ENCODE measurements at places on chromosomes 6 and 20.

GRCh38 chr6:40695114-40695513, 108.0 kb upstream of the LRFN2 start:
- no peak for DNase-seq

- DNase-seq = peak; percentile 12
Measured at GRCh38 chr20:41044409-41045062, 15.9 kb downstream of the TOP1 start.

- DNase-seq = no peak
Measured at GRCh38 chr6:163708466-163708865, 293.9 kb downstream of the QKI start.

DNA sequence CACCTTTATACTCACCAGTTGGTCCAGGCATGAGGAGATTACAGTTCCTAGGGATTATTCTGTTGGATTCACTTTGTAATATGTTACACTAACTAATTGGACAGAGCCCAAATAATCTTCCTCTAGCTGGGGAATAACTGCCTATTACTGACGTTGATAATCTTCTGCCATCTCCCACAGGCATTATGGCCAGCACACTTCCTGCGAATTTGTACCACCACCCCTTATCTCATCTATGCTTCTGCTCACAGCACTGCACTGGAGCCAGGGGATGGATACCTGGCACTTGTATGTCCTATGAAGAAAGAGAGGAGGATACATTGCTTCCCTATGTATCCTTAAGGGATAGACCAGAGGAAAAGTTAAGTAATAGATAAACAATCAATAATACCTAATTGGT, 494.8 kb upstream of the MAN1A1 start:
- DNase-seq = no peak

- DNase-seq = no peak
Measured at GRCh38 chr20:38859070-38859690, 53.7 kb downstream of the PPP1R16B start.

DNA sequence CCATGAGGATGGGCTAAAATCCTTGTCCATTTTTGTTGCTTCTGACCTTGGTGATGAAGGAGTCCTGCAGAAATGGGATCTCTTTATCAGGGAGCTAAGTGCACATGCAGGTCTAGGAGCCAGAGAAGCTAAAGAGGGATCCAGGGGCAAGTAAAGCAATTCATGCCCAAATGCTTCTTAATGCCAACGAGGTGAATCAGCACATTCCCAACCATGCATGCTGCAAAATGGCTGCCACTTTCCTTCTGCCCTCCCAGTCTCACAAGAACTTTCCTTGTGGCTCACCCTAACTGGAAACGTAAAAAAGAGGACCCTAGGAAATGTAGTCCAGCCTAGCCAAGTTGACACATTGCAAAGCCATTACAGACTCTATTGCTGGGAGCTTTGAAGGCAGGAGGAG, 298.4 kb downstream of the MAFB start:
- no peak for DNase-seq

DNA sequence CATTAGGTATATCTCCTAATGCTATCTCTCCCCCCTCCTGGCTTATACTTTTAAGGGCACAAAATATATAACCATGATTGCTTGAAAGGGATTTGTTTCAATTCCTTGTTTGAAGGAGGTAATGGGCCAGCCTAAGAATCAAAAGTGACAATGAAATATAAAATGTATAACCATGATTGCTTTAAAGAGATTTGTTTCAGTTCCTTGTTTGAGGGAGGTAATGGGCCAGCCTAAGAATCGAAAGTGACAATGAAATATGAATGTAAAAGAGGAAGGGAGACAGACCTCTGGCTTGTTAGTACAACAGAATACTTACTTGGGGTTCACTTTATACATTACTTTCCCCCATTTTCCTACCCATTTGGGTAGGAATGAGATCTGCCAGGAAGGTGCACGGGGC, 55.5 kb downstream of the FOXC1 start:
- DNase-seq = no peak

DNA sequence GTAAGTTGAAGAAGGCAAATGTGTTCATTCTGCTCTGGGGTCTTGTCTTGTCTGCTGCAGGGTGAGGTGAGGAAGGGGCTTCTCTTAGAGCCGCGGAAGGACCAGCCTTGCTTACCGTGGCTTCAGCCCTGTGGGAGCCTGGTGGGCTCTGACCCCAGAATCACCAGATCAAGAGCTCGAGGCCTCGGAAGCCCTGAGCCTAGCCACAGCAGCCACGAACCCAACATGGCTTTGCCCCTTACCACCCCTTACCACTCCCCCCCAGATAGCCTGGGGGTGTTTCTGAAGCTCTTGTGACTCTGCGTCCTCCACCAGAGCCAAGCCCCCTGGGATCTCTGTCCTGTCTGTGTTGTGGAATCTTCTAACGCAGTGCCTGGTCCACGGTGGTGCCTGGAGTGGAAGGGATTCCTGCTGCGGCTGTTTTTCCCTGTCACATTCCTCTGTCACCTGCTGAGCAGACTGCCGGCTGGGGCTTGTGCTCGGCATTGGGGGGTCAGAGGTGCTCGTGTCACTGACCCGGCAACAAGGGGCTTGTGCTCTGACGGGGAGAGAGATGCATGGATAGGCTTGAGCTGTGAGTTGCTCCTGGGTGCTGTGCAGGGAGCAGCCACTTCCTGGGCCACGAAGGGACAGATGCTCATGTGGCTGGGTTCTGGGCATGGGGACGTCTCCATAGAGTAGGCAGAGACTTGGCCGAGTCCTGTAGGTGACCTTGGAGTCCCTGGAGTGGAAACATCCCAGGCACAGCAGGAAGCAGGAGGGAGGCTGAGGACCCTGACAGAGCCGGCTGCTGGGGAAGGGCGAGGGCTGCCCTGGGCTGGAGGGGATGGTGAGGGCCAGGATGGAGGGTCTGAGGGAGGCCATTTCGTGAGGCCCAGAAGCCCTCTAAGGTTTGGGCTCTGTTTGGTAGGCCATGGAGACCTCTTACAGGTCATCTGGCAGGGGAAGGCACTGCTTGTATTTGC, 316.0 kb downstream of the QKI start:
- DNase-seq = peak; percentile 33

- no peak for DNase-seq
Measured at GRCh38 chr6:11364971-11365397, 132.5 kb upstream of the NEDD9 start.

GRCh38 chr6:51360287-51360686, 541.6 kb downstream of the TFAP2B start:
- no peak for DNase-seq

- DNase-seq = no peak
Measured at GRCh38 chr20:41119614-41120561, 17.5 kb upstream of the PLCG1 start.

DNA sequence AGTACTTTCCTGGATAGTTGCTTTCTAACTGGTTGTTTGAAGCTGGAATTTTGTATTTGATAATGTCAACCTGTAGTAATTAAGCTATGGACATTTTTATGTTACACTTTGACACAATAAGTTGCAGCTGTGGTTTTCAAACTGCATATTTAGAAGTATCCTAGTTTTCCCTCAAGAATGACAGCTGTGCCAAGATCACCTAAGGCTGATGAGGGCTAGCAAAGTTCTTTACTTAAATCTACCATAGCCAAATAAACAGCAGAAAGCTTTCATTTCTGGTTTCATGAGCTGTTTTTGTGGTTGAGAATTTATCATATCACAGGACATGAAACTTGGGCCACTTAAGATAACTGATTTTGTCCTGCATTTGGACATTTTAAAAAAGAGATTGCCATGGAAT, 30.6 kb downstream of the FAM229B start:
- no peak for DNase-seq

- no peak for DNase-seq
Measured at GRCh38 chr20:53631909-53632662, 38.4 kb upstream of the ZNF217 start.

- DNase-seq = peak; percentile 58
Measured at GRCh38 chr20:330233-331149, 5.1 kb downstream of the SOX12 start.

- DNase-seq = no peak
Measured at GRCh38 chr6:125481056-125481455, 179.3 kb upstream of the HDDC2 start.

DNA sequence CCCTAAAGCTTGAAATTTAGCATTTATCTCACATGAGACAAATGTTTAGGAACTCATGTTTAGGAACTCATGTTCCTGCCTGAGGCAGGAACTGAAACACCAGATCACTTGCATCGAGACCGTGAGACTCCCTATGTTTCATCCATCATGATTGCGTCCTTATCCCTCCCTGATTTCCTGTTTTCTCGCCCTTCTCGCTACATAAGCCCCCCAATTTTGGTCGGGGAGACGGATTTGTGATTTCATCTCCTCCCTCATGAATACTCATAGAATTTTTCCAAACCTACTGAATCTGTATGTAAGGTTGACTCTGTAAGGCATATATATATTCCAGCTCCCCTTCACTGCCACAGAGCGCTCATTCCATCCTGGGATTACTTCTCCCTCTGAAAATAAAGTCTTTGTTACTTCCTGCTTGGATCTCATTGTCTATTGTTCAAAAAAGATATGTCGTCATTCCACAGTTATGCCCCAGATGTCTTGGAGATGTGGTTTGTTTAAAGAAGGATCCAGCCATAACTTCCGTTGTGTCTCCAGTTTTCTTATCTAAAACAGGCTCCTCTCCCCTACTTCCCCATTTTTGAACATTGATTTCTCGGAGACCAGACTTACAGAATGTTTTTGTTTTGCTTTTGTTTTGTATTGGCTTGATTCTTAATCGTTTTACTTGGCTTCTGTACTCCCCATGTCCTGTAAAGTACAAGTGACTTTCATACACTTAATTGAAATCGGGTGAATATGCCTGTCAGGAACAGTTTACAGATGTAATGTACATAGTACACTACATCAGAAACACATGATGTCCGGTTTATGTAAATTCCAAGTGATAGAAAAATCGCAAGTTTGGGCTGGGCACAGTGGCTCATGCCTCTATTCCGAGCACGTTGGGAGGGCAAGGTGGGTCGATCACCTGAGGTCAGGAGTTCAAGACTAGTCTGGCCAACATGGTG, 118.7 kb downstream of the HFE start:
- DNase-seq = no peak

DNA sequence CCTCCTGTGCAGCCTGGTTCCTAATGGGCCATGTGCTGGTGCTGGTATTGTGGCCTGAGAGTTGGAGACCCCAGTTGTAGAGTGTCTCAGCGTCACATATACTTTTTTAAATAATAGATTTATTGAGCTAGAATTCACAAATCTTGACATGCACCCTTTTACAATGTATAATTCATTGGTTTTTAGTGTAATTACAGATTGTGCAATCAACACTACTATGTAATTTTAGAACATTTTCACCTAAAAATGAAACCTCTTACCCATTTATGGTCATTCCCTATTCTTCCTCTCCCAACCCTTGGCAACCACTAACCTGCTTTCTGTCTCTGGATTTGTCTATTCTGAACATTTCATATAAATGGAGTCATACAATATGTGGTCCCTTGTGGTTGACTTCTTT, 10.6 kb downstream of the PRIM2 start:
- no peak for DNase-seq

GRCh38 chr20:5719861-5720403, 30.3 kb upstream of the SHLD1 start:
- DNase-seq = no peak

DNA sequence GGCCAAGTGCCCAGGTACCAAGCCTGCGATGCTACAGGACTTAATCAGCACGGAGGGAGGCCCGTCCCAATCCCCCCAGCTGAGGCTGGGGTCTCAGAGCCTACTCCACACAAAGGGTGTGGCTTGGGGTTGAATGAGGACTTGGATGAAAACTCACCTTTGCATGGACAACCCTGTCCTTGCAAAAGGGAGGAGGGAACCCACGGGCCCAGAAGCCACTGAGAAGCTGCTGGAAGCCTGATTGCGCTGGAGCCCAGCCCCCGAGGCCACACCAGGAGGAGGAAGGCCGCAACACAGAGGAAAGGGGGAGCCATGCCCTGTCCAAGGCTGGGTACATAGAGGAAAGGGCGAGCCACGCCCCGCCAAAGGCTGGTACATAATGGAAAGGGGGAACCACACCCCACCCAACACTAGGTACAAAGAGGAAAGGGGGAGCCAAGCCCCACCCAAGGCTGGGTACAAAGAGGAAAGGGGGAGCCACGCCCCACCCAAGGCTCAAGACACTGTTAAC, 158.8 kb downstream of the DLL1 start:
- DNase-seq = no peak

DNA sequence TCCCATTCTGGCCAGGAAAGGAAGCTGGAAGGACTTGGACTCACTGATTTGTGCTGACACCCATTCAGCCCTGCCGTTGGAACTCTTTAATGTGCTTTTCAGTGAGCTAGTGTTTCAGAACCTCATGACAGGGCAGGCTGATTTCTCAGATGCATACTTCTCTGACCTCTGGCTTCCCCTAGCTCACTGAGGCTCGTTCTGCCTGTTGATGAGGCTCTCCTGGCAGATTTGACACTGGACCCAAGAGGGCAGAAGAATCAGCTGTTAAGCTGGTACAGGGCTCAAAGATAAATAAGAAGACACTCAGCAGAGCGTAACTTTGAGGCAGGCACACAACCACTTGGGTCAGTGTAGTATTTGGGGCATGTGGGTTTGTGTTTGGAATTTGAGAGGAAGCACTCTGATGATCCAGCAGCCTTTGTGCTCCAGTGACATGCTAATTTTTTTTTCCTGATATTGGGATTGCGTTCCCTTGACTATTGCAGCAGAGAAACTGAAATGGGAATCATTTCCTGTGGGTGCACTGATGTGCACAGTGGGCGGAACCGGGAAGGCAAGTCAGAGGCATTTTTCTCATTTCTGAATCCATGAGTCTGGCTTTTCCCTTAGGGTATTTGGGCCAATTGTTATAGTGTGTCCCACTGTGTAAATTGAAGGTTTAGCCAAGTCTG, 80.2 kb downstream of the CARMIL1 start:
- DNase-seq = no peak

DNA sequence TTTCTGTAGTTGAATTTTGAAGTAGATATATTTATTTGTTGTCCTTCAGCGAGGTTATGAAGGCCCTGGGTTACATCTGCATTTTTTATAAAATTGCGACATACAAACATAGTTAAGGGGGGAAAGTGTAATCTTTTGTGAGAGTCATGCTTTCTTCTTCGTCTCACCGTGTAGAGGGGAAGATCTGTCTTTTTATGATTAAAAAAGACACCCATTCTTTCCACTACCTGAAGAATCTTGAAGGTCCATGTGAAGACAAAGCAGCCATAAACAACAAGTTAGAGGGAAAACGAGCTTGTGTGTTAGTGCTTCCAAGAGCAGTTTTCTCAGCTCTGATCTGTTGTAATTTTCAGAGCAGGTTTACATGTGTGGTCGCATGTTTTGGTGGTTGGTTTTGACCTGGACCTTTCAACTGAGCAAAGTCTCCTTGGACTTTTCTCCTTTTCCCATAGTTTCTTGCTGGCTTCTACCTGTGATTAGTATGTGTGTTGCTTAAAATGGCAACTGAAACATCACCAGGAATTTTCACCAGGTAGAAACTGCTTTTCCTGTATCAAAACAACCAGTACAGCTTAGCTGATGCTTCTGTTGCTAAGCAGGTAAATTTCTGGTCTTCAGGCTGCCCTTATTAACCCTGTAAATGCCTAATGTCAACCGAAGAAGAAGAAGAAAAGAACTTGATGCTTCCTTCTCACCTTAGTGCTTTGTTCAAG, 37.3 kb downstream of the RREB1 start:
- DNase-seq = no peak

GRCh38 chr20:3195590-3196237, 8.8 kb downstream of the DDRGK1 start:
- no peak for DNase-seq

Data from nephron progenitor cell (in vitro differentiated cells).